ENCODE measurements at places on chromosomes 12 and 14.
A peak's percentile ranks its signal among the peaks of the same experiment; 100 is the strongest.

DNA sequence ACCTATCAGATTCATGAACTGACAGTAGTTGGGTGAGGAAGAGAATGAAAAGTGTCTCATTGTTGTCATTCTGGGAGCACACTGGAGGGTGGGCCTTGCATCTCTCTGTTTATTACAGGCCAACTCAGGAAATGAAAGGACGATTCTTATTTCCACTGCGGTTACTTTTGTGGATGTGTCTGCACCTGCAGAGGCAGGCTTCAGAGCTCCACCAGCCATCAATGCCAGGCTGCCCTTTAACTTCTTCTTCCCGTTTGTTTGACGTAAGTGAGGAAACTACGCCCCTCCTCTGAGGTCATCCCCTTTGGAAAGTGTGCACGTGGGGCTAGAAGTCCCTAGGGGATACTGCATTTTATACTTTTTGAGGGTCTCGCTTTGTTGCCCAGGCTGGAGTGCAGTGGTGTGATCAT is 33.7 kb downstream of the TCTN1 start:
- DNase-seq, result no peak
- peaks cover 22% of the 10 kb centered on the region for H3K36me3 ChIP-seq

- no peaks in the 10 kb centered on the region for H3K36me3 ChIP-seq
- H3K27me3 ChIP-seq, result no peaks in the 10 kb centered on the region
- no peak overlapping the region for H3K4me3 ChIP-seq
- H3K4me1 ChIP-seq, result no peaks in the 10 kb centered on the region
- H3K27ac ChIP-seq, result no peak overlapping the region
- no peak for DNase-seq
These were observed 73.6 kb downstream of the SRGAP1 start for GRCh38 chr12:63917864-63918799.

GRCh38 chr14:57692671-57693070 is 173.2 kb downstream of the SLC35F4 start:
- no peaks in the 10 kb centered on the region for H3K4me1 ChIP-seq
- no peaks in the 10 kb centered on the region for H3K27me3 ChIP-seq
- H3K36me3 ChIP-seq, result no peaks in the 10 kb centered on the region
- no peak overlapping the region for H3K4me3 ChIP-seq
- no peak for DNase-seq

- no peak overlapping the region for H3K4me3 ChIP-seq
- DNase-seq, result no peak
- no peaks in the 10 kb centered on the region for H3K27me3 ChIP-seq
- H3K4me1 ChIP-seq, result no peaks in the 10 kb centered on the region
- H3K36me3 ChIP-seq, result peaks cover 25% of the 10 kb centered on the region
These were observed 258.3 kb downstream of the FOXN3 start for GRCh38 chr14:89158701-89159100.

- no peaks in the 10 kb centered on the region for H3K36me3 ChIP-seq
- peaks cover 2% of the 10 kb centered on the region for H3K27me3 ChIP-seq
- H3K27ac ChIP-seq, result no peak overlapping the region
- no peak overlapping the region for H3K4me3 ChIP-seq
- no peak for DNase-seq
These were observed 146.4 kb upstream of the ARHGAP5 start for GRCh38 chr14:31930493-31931240.

DNA sequence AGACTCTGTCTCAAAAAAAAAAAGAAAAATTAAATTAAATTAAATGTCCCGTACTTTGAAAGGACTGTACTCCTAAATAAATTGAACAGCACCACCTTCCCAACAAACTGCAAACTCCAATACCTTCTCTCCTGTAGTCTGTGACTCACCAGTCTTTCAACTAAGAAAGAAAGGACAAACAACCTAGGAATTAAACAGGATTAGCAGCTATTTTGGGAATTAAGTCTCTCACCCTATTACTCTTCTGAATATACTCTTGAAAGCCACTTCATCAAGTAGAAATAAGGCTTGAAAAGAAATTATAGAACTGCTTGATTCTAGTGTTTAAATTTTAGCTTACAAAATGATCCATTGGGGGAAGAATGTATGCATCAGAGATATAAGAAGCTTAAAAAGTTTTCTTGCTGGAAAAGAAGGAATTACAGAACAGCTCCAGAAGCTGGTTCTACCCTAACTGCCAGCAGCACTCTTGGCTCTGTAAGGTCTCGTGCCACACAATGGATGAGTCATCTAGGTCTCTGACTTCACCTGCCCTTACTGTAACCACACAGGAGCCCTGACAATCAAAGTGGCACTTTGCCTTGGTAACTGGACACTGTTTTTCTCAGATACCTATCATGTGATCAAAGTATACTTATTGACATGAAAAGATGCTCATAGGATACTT is 57.0 kb upstream of the CERS5 start:
- H3K27ac ChIP-seq, result peak overlapping the region; percentile 76
- peaks cover 26% of the 10 kb centered on the region for H3K4me1 ChIP-seq
- no peaks in the 10 kb centered on the region for H3K27me3 ChIP-seq
- peak; percentile 46 for DNase-seq
- peaks cover 8% of the 10 kb centered on the region for H3K36me3 ChIP-seq

DNA sequence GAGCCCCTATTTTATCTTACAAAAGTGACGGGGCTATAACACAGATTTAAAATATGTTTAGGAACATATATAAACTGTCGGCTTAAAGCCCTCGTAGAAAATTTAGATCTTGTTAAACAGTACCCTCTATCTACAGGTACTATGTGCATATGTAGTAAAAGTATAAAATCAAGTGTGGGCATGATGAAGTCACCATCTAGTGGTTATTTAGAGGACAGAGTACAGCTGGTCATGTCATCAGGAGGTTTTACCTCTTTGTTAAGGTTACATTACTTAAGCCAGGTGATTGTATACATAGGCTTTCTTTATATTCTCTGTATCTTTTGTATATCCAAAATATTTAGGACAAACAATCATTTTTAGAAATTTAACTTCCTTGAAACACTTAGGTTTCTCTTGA is 18.2 kb upstream of the TNS2 start:
- DNase-seq, result no peak
- H3K4me3 ChIP-seq, result no peak overlapping the region
- no peaks in the 10 kb centered on the region for H3K27me3 ChIP-seq
- no peak overlapping the region for H3K27ac ChIP-seq

DNA sequence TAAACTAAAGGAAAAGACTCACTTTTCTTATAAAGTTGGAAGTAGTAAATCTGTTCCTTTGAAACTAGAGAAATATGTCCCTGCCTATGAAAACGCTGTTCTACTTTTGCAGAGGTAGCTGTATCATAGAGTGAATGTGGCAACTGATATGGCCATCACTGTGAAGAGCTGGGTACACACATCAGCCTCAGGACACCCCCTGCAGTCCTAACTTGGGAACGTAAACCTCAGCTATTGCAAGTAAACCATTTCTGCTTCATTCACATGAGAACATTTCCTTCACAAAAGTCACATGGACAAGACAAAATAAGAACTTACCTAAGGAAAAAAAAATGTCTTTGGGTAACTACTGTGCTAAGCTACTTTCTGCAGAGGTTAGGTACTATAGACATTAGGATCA is 233.3 kb upstream of the PPFIA2 start:
- no peak overlapping the region for H3K27ac ChIP-seq
- no peaks in the 10 kb centered on the region for H3K27me3 ChIP-seq
- no peak overlapping the region for H3K4me3 ChIP-seq

DNA sequence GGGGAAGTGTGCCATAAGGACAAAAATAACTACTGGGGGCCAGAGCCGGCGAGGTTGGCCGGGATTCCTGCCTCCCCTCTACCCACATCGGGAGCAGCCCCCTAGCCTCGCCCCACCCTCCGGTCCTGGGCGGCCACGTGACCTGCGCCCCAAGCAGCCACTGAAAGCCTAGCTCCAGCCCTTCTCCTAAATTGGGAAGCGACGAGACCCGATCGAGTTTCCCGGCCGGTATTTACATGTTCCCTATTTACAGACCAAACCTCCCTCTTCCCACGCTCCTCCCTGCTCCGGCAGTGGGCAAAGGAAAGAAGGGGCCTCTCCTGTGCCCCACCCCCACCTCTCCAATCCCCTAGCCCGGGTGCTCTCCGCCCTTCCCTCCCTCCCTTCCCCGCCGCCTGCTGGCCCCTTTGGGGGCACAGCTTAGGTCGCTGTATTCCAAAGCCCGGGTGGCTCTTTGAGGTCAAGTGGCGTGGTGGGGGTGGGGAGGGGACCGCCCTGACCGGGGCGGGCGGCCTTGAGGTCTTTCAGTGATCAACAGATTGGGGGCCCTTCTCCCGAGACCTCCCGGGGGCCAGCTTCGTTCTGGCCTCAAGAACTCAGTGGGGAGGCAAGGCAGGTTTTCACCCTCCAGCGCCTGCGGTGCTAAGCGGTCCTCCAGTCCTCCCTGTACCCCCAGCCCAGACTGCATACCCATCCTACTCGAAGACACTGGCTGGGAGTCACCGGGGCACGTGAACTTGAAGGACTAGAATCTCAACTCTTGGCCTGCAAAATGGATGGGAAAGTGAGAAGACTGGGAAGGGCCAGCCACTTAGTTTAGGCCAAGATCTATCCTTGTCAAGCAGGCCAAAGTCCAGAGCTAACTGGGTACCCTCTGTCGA is 6.3 kb upstream of the CTDSP2 start:
- peaks cover 3% of the 10 kb centered on the region for H3K4me1 ChIP-seq
- H3K36me3 ChIP-seq, result no peaks in the 10 kb centered on the region
- no peak overlapping the region for H3K4me3 ChIP-seq
- no peak for DNase-seq

DNA sequence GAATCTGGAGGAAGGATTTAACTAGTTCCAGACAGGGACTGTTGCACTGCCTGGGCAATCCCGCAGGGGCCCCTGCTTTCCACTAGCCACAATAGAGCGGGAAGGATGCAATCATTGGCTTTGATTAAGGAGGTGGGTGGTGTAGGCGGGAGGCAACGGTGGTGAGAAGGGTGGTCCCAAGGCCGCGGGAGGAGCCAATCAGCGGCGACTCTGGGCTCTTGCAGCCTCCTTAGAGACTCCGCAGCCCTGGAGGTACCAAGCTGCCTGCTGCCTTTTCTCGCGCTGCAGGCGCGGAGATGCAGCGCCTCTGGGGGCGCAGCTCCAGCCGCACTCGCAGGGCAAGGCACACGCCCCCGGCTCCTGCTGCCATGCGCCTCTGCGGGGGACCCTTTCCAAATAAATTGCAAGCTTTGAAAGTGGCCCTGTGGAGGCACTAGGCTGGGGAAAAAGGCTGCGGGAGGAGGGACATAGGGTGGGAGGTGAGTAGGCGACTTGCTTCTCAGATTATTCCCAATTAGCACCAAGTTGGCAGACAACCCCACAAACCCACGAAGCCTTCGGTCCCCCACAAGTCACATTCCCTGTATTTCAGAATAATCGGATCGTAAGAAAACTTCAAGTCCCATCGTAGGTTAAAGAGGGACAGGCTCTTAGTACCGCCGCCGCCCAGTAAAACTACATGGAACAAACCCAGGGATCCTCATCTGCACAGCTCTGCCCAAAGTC is 858 bp upstream of the KCNA1 start:
- peak overlapping the region; percentile 18 for H3K4me3 ChIP-seq
- no peak overlapping the region for H3K27ac ChIP-seq
- peaks cover 2% of the 10 kb centered on the region for H3K36me3 ChIP-seq
- H3K4me1 ChIP-seq, result peaks cover 7% of the 10 kb centered on the region
- no peak for DNase-seq

- H3K4me1 ChIP-seq, result no peaks in the 10 kb centered on the region
- H3K4me3 ChIP-seq, result no peak overlapping the region
- peaks cover 7% of the 10 kb centered on the region for H3K27me3 ChIP-seq
- DNase-seq, result no peak
- H3K36me3 ChIP-seq, result no peaks in the 10 kb centered on the region
These were observed 29.3 kb downstream of the PIWIL1 start for GRCh38 chr12:130367003-130367402.

GRCh38 chr14:77862154-77862786 is 62.4 kb downstream of the ADCK1 start:
- no peak overlapping the region for H3K4me3 ChIP-seq
- no peaks in the 10 kb centered on the region for H3K36me3 ChIP-seq
- no peaks in the 10 kb centered on the region for H3K27me3 ChIP-seq
- no peak overlapping the region for H3K27ac ChIP-seq
- H3K4me1 ChIP-seq, result no peaks in the 10 kb centered on the region
- peak; percentile 52 for DNase-seq

GRCh38 chr12:113889891-113890581 is 76.1 kb downstream of the RBM19 start:
- no peaks in the 10 kb centered on the region for H3K36me3 ChIP-seq
- no peak overlapping the region for H3K27ac ChIP-seq
- no peaks in the 10 kb centered on the region for H3K27me3 ChIP-seq
- no peaks in the 10 kb centered on the region for H3K4me1 ChIP-seq
- H3K4me3 ChIP-seq, result no peak overlapping the region

DNA sequence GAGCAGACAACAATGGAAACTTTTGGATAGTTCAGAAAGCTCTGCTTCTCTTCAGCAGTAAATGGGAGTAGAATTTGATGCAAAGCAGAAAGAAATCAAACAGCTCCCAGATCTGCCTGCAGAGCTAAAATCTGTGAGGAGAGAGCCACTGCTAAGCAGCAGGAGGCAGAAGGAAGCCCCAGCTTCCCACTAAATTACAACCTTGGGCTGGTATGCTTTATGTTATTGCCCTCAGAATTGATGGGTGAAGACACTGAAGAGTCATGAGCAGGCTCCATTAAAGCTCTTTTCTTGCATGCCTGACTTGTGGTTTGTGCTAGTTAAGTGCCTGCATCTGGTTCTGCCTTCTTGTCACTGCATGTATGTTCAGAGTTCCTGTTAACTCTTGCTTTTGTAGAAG is 8.4 kb downstream of the ZC2HC1C start:
- no peak overlapping the region for H3K4me3 ChIP-seq
- H3K27ac ChIP-seq, result no peak overlapping the region
- H3K4me1 ChIP-seq, result no peaks in the 10 kb centered on the region
- H3K36me3 ChIP-seq, result peaks cover 10% of the 10 kb centered on the region
- H3K27me3 ChIP-seq, result no peaks in the 10 kb centered on the region

Data from T-helper 2 cell treated with Interferon-gamma antibody and Interleukin-4, amounts not matched to agents 5 μg/mL and 100 μg/mL, for 36 hours (primary cell).